ENCODE measurements at places on chromosomes 12 and 14.

GRCh38 chr12:58030566-58031279 is 89.4 kb downstream of the ATP23 start:
- DNase-seq = peak; percentile 11

- no peak for DNase-seq
These were observed 64.1 kb downstream of the TECPR2 start for GRCh38 chr14:102426796-102427195.

- DNase-seq = peak; percentile 37
These were observed 214.5 kb upstream of the DDHD1 start for GRCh38 chr14:53367644-53368026.

DNA sequence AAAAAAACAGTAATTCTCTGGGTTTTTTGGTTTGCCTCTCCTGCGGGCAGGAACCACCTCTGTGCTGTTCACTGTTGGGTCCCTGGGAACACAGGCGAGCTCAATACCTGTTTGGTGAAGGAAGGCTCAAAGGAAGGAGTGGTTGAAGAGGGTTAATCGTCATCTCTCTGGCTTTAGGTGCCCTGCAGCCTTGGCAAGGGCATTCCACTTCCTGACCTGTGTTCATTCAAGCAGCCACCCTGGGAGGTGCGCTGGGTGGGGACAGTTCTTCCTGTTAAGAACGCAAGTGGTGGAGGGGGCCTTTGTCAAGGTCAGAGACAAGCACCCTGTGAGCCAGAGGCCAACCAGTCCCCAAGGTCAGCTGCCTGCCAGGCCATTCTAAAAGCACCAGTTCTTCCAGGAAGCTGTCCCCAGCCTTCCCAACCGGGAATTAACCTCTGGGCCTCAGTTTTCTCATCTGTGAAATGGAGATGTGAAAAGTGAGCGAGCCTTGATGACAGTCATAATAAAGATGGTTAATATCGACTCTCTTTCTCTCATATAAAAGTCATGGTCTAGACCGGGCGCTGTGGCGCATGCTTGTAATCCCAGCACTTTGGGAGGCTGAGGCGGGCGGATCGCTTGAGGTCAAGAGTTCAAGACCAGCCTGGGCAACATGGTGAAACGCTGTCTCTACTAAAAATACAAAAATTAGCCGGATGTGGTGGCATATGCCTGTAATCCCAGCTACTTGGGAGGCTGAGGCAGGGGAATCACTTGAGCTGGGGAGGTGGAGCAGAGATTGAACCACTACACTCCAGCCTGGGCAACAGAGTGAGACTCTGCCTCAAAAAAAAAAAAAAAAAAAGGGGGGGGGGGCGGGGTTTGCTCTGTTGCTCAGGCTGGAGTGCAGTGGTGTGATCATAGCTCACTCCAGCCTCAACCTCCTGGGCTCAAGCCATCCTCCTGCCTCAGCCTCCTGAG is 6.1 kb downstream of the RHOF start:
- DNase-seq = no peak

GRCh38 chr14:75252254-75252837 is 26.3 kb upstream of the FOS start:
- DNase-seq = no peak

DNA sequence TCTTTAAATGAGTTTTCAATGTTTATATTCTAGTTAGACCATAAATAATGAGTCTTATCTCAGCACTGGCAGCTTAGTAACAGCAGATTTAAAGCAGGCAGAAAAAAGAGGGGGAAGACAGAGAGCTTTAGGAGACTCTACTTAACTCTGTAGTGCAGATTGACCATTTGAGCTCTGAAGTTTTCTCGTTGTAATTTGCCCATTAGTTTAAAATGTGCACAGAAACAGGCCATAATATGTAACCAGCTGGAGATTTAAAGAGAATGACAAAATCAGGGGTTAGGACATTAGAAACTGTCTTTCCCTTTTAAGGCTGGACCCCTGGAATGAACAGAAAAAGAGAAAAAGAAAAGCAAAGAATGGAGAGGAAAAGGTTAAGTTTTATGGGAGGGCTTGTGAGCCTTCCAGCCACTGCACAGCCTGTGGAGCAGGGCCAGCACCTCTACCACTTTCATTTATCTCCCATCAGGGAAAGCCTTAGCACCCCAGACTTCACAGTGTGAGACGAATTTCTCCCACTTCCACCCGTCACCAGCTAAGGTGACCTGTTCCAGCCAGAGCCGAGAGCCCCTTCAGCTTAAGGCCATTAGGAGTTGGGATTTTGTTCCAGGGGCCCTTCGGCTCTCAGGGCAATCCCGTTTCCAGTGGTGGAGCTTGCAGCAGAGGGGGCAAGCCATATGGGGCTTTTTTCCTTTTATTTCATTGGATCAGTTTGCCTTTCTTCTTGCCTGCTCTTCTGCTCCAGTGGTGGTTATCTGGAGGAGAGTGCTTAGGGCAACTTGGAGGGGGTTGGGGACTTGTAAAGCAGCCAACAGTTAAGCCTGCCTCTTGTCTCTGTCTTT is 8.0 kb downstream of the IL22 start:
- DNase-seq = no peak

- no peak for DNase-seq
These were observed 35.0 kb upstream of the KCNA1 start for GRCh38 chr12:4874671-4875070.

GRCh38 chr14:99566009-99566389 is 38.0 kb downstream of the CCDC85C start:
- no peak for DNase-seq

DNA sequence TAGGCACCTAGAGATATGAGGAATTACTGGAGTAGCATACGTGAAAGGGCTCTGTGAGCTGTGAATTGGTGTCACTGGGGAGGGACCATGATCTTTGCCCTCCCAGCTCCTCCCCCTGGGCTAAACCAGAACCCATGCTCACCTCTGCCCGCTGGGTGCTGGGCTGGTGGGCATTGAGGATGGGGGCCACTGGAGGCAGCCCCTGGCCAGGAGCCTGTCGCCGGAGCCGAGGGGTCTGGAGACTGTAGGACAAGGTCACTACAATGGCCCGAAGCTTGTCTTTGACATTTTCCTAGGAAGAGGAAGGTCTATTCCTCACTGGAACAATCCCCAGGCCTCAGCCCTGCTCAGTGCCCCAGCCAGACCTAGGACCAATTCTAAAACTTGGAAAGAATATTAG is 11.6 kb downstream of the ITGA7 start:
- DNase-seq = no peak

DNA sequence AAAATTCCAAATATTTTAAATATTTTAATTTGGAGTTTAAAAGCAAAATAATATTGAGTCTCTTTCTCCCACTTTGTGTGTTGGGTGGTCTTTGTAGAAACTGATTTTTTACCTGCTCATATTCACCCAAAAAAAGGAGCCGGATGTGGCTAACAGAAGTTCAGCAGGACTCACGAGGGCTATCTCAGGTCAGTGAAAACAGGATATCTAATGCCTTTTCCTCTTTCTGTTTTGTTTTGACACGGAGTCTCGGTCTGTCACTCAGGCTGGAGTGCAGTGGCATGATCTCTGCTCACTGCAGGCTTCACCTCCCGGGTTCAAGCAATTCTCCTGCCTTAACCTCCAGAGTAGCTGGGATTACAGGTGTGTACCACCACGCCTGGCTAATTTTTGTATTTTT is 30.8 kb downstream of the COA8 start:
- no peak for DNase-seq

GRCh38 chr12:9037431-9037830 is 48.1 kb downstream of the KLRG1 start:
- no peak for DNase-seq

GRCh38 chr14:73686901-73687300 is 27.3 kb downstream of the PNMA1 start:
- no peak for DNase-seq

GRCh38 chr14:51398898-51399297 is 158.9 kb downstream of the TMX1 start:
- DNase-seq = peak; percentile 44

- no peak for DNase-seq
These were observed 68.9 kb downstream of the ZNF641 start for GRCh38 chr12:48281811-48282210.

- no peak for DNase-seq
These were observed 28.6 kb upstream of the ADGRD1 start for GRCh38 chr12:130924966-130925665.

GRCh38 chr14:36989806-36990205 is 182.6 kb downstream of the SLC25A21 start:
- no peak for DNase-seq

GRCh38 chr12:79842630-79843029 is 92.3 kb downstream of the PPP1R12A start:
- DNase-seq = no peak

- DNase-seq = no peak
These were observed 190.2 kb upstream of the HMGA2 start for GRCh38 chr12:65634061-65634460.

GRCh38 chr12:43840338-43840737 is 4.5 kb downstream of the TMEM117 start:
- DNase-seq = no peak

GRCh38 chr14:57974896-57975295 is 109.0 kb upstream of the SLC35F4 start:
- DNase-seq = no peak

DNA sequence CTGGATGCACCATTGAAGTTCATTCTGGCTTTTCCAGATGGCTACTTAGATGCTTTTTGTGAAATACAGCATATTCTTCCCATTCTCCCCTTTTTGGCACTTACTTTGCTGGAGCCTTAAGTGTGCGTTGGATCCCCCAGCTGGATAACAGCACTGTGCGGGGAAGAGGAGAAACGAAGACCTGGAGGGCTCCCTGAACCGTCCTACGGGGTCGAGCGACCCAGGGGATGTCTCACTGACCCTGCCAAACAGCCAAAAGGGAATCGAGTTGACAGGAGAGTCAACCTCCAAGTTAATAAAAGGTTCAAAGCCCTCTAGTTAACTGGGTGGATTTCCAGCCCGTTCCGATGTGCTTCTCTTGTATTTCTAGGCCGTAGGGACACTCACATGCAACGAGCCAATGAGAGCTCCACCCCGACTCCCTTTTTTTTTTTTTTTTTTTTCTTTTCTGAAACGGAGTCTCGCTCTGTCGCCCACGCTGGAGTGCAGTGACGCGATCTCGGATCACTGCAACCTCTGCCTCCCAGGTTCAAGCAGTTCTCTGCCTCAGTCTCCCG is 1.0 kb upstream of the CAMKK2 start:
- DNase-seq = peak; percentile 67

- DNase-seq = no peak
These were observed 17.1 kb downstream of the ANO2 start for GRCh38 chr12:5927732-5928516.

DNA sequence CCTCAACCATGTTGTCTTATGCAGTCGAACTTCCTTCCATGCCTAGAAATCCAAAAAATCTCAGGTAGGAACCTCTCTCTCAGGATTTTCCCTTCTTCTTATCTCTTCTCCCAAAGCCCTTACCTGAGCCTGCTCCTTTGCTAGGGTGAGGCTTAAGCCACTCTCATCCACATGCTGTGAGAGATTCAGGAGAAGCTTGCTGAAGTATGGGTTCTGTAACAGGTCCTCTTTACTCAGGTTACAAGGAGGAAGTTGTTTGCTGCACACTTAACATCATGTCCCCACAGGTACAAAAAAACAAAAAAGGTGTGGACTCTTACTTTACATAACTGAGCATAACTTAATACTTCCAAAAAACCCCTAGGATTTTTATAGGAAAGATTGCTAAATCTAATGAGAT is 4.5 kb downstream of the HAUS4 start:
- DNase-seq = no peak

- no peak for DNase-seq
These were observed 31.1 kb downstream of the APOBEC1 start for GRCh38 chr12:7634561-7634960.

- peak; percentile 63 for DNase-seq
These were observed 4.0 kb downstream of the CHD4 start for GRCh38 chr12:6603095-6603567.

GRCh38 chr14:24095271-24096068 is 1.4 kb downstream of the PCK2 start:
- DNase-seq = peak; percentile 85

- DNase-seq = no peak
These were observed 593.0 kb upstream of the ATP2B1 start for GRCh38 chr12:90301561-90302133.

Data from GM03348 (cell line).